ENCODE measurements at places on chromosomes 13 and 19.

GRCh38 chr19:30240904-30241695 lies 131.1 kb upstream of the ZNF536 start:
- DNase-seq: no peak

DNA sequence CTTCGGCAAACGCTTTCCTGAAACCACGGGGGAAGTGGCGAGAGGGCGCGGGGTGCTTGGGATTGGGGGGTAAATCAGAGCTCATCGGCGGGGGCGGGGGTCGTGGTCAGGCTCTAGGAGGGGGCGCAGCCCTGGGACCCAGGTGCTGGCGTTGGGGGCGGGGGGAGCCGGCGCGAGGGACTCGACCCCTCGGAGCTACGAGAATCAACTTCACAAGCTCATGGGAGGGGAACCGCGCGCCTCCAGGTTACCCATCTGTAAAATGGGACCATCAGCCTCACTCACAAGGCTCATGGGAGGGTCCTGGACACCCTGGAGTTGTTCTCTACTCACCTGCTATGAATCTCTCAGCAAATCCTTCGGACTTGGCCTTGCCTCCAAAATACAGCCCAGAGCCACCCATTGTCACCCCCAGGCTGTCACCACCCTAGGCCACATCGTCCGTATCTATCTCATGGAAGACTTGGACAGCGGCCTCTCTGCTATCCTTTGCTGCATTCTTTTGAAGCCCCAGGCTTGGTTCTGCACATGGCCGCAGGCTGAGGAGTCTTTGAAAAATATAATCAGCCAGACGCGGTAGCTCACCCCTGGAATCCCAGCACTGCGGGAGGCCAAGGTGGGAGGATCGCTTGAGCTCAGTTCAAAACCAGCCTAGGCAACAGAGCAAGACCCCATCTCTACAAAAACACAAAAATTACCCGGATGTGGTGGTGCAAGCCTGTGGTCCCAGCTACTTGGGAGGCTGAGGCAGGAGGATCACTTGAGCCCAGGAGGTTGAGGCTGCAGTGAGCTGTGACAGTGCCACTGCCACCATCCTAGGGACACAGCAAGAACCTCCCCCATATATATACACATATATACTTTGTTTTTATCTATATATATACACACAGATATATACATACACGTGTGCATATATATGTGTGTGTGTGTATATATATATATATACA lies 939 bp upstream of the RANBP3 start:
- no peak for DNase-seq

GRCh38 chr13:100544866-100545683 lies 43.5 kb downstream of the GGACT start:
- DNase-seq: no peak

DNA sequence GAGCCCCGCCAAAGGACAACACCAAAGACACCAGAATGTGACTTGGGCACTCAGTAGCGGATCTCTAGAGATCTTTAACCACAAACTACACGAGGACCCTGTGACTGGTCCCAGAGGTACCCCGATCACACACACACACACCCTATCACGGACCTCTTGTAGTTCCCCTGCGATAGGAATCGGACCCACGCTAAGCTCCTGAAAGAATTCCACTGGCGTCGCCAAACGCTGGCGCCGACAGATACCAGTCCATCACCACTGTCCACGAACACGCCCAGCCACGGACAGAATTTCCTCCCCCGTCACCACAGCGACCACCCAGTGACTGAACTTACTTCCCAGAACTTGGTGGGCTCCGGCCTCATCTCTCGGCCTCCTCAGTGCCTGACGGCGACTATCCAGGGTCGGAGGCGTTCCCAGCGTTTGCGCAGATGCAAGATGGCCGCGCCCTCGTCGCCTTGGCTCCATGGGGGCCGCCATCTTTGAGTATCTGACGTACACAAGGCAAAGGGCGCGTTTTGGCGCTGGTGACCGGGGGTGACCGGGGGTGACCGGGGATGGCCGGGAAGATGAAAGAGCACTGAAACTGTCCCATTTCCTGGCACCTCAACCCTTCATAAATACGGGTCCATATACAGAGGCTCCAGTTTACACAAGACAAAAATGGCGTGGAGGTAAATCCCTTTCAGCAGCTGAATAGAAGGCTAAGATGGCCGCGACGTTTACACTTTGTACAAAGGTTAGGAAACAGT lies at the start of gene ZNF615:
ZNF615 (minus strand) TSS at position 406 of the 752 bp plus-strand sequence. CDS start 4,500 bp downstream, outside the sequence.
- peak; percentile 85 for DNase-seq

- no peak for DNase-seq
These were observed 16.1 kb upstream of the TPRX2 start for GRCh38 chr19:47842941-47843340.

DNA sequence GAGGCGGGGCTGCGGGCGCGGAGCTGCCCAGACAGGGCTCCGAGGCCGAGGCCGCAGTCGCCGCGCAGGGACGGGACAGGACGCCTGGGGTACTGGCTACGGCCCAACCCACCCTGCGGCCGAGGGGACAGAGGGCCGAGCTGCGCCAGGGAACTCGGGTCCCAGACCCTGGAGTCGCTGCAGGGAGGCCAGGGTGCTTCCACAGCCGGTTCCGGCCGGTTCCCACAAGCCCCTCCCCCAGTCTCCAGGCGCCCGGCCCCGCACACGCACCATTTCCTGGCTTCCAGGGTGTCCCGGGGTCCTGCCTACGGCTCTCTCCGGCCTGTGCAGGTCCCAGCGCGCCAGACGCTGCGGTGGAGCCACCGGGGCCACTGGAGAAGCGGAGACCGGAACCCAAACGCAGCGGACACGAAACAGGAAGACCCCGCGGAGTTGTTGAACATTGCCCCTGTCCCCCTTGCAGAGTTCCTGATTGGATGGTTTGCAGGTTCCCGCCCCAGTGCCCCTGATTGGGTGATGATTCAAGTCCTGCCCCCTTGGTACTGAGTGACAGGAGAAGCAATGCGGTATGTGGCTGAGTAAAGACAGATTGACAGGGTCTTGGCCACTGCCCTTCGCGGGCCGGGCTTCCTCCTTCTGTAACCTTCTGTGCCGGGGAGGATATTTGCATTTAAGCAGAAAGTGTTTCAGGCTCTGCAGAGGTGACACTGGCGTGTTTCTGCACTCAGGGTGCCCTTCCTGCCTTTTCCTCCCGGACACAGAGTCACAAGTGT lies at the start of gene ZNF564:
ZNF564 (minus strand) TSS at position 423 of the 773 bp plus-strand sequence; CDS start at position 273, 150 bp downstream.
- peak; percentile 75 for DNase-seq

GRCh38 chr19:31693131-31693932 lies 344.1 kb upstream of the TSHZ3 start:
- no peak for DNase-seq

DNA sequence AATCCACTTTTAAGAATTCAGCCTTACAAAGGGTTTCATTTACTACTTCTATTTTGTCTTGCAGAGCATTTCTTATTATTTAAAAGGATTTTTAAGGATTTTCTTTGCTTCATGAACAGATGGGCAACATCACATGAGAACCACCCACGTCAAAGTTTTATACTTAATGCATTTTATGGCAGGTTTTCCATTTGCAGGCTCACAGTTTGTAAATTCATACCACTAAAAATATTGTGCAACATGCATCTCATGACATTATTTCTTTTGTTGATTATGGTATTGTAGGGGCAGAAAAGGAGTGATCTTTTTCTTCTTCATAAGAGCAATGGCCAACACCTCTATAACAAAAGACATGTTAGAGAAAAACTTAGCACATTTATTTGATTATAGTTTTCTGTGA lies 554.0 kb upstream of the SPRY2 start:
- DNase-seq: no peak

Measured in stimulated activated CD8-positive, alpha-beta memory T cell treated with anti-CD3 and anti-CD28 coated beads, Interleukin-2, amount 100 ng/mL, for 48 hours (primary cell).